ENCODE measurements at places on chromosomes 2 and 18. TPM values are rescaled to one million over a fixed set of nuclear protein-coding genes. Genes with fewer than 3 reads are reported as not detected.

ACTG2 gene
- 171 TPM for total RNA-seq

EFEMP1 gene
- total RNA-seq = 205 TPM

AMER3 gene
- total RNA-seq = 0.21 TPM

- no peak for DNase-seq
Measured at GRCh38 chr18:67961701-67962440, 445.4 kb upstream of the DSEL start.

DNA sequence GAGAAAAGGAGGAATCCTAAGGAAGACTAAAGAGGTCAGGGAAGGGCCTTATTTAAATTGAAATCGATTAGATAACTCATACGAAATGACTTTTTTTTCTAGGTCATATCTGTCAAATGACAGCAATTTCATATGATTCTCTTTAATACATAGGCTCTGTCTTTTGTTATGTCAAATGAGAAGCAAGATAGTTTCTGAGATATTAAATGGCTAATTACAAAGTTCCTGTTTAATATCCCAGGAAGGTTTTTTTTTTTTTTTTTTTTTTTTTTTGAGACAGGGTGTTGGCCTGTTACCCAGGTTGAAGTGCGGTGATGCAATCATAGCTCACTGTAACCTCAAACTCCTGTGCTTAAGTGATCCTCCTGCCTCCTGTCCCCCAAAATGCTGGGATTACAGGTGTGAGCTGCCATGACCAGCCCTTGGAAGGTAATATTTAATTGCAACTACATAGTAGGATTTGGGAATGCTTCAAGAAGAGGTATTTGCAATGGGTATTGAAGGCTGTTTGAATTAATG lies 48.0 kb upstream of the RMND5A start:
- DNase-seq = no peak

GRCh38 chr2:159157361-159158209 lies 128.9 kb downstream of the WDSUB1 start:
- DNase-seq = no peak

All from uterus (tissue), 4 donors.